ENCODE measurements at places on chromosomes 13 and 19. TPM values are rescaled to one million over a fixed set of nuclear protein-coding genes. Genes with fewer than 3 reads are reported as not detected.

SIGLEC5 gene
- total RNA-seq: not detected

ZNF528 gene
- 6.6 TPM for total RNA-seq

ZNF486 gene
- total RNA-seq: 6.5 TPM

MAP2K2 gene
- 195 TPM for total RNA-seq

KLK7 gene
- not detected for total RNA-seq

INSR gene
- 6.3 TPM for total RNA-seq

TPTE2 gene
- not detected for total RNA-seq

ZNF418 gene
- total RNA-seq: 1.7 TPM

SIGLEC9 gene
- total RNA-seq: not detected

MCEMP1 gene
- total RNA-seq: not detected

PLVAP gene
- total RNA-seq: not detected

KIR3DL2 gene
- total RNA-seq: not detected

RNF17 gene
- not detected for total RNA-seq

B3GNT8 gene
- total RNA-seq: 1.8 TPM

CLIP3 gene
- 14.1 TPM for total RNA-seq

PLIN4 gene
- total RNA-seq: 0.96 TPM

RFPL4AL1 gene
- total RNA-seq: not detected

POGLUT2 gene
- 19.5 TPM for total RNA-seq

RUBCNL gene
- total RNA-seq: not detected

KCTD15 gene
- total RNA-seq: 61.4 TPM

CEACAM6 gene
- total RNA-seq: not detected

RYR1 gene
- 0.48 TPM for total RNA-seq

ZNF583 gene
- 2.8 TPM for total RNA-seq

FLT1 gene
- 4.8 TPM for total RNA-seq

ZNF527 gene
- 3.0 TPM for total RNA-seq

CEACAM3 gene
- total RNA-seq: not detected

NAPSA gene
- not detected for total RNA-seq

WASF3 gene
- 14.6 TPM for total RNA-seq

DAZAP1 gene
- total RNA-seq: 72.5 TPM

COX6B1 gene
- total RNA-seq: 500 TPM

LHB gene
- 1.2 TPM for total RNA-seq

PSG7 gene
- total RNA-seq: not detected

DAND5 gene
- not detected for total RNA-seq

LHFPL6 gene
- total RNA-seq: 26.3 TPM

MAST3 gene
- 5.9 TPM for total RNA-seq

CYP2F1 gene
- total RNA-seq: not detected

CCDC124 gene
- total RNA-seq: 89.5 TPM

ANGPTL8 gene
- not detected for total RNA-seq

LYPD3 gene
- total RNA-seq: 0.65 TPM

STARD13 gene
- 20.3 TPM for total RNA-seq

SYT5 gene
- total RNA-seq: 0.26 TPM

CERS1 gene
- 1.0 TPM for total RNA-seq

LSR gene
- total RNA-seq: 1.4 TPM

GFY gene
- total RNA-seq: not detected

SMAD9 gene
- total RNA-seq: 3.4 TPM

EFNA2 gene
- not detected for total RNA-seq

CLEC17A gene
- total RNA-seq: not detected

ZNF99 gene
- total RNA-seq: not detected

ISOC2 gene
- total RNA-seq: 112 TPM

CHAF1A gene
- total RNA-seq: 9.7 TPM

CEACAM16 gene
- total RNA-seq: not detected

ARMC6 gene
- 37.8 TPM for total RNA-seq

TEX101 gene
- total RNA-seq: not detected

WDR88 gene
- not detected for total RNA-seq

All from epithelial cell of alveolus of lung (primary cell).